ENCODE measurements at places on chromosomes 7 and 10. TPM values are rescaled to one million over a fixed set of nuclear protein-coding genes. Genes with fewer than 3 reads are reported as not detected.

The ZNRF2 gene
- 6.9 TPM for total RNA-seq

The AKR1C4 gene
- not detected for total RNA-seq

The ANKRD30A gene
- not detected for total RNA-seq

The HOXA1 gene
- 0.24 TPM for total RNA-seq

Data from activated naive CD8-positive, alpha-beta T cell treated with anti-CD3 and anti-CD28 coated beads for 36 hours (primary cell).